Daoy (cell line): ENCODE measurements at places on chromosomes 12 and 14. TPM values are rescaled to one million over a fixed set of nuclear protein-coding genes. Genes with fewer than 3 reads are reported as not detected.

DNA sequence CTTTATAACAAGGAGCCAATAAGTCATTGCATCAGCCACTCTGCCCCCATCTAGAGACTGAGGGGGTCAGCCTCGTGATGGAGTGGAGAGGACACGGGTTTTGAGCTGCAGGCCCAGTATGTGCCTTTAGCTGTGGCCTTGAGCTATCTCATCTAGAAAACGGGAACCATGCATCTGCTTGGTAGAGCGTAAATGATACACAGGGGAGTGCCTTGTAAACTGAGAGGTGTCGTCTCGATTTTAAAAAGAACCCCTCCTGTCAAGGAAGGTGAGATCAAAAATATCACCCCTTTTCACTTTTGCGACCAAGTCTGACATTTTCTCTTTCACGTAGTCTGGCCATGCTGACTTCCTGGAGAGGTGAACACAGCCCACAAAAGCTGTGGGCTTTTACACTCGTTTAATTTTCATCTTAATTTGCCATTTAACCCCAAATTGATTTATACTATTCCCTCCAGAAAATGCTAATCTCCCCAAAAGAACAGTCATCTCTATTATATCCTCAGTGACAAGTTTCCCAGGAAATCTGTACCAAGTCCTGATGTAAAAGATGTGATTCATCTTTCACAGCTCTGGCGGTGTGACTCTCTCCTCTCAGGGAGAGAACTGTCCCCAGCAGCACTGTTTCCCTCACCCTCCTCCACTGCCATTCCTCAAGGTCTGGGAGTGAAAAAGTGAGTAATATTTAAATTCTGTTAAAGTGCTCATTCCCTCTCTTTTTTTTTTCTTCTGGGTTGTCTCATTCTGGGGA is 30.6 kb downstream of the VCPKMT start:
- DNase-seq: peak; percentile 84

- peak; percentile 46 for DNase-seq
These were observed 624 bp downstream of the RIN3 start for GRCh38 chr14:92513966-92514843.

The TMCC3 gene
- 0.80 and 1.5 TPM in 2 replicates for total RNA-seq

The PIK3C2G gene
- not detected in 2 replicates for total RNA-seq

GRCh38 chr12:26101350-26101734 is 23.5 kb downstream of the BHLHE41 start:
- no peak for DNase-seq

DNA sequence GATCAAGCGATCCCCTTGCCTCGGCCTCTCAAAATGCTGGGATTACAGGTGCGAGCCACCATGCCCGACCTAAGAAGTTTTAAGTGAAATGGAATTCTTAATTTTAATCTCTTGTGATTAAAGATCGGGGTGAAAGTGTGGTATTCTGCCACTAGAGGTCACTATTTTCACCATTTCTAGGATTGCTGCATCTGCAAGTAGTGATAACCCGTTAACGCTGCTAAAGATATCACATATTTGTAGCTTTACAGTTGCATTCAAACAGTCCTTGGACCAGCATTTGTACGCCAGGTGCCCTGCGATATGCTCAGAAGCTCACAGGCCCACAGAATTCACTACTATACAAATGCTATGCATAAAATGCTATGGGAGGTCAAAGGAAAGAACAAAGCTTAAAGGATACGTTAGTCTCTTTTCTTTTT is 19.3 kb downstream of the CCDC62 start:
- peak; percentile 18 for DNase-seq

DNA sequence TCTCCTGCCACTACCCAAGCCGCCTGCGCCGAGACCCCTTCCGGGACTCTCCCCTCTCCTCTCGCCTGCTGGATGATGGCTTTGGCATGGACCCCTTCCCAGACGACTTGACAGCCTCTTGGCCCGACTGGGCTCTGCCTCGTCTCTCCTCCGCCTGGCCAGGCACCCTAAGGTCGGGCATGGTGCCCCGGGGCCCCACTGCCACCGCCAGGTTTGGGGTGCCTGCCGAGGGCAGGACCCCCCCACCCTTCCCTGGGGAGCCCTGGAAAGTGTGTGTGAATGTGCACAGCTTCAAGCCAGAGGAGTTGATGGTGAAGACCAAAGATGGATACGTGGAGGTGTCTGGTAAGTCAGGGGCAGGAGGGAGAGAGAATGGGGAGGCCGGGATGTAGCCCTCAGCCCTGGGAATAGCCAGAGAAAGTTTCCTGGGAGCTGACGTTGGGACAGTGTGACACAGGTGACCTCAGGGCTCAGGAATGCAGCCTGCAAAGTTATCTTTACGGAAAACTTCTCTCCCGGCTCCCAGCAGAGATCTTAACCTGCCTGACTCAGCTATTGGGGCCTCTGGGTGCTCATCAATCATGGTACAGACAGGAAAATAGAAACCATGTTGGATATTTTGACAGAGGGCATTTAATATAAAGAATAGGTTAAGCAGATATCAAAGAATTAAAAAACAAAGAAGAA is 747 bp downstream of the HSPB8 start:
- DNase-seq: peak; percentile 87
